Foreskin keratinocyte (primary cell): ENCODE measurements at places on chromosomes 4 and X. TPM values are rescaled to one million over a fixed set of nuclear protein-coding genes. Genes with fewer than 3 reads are reported as not detected.

DNA sequence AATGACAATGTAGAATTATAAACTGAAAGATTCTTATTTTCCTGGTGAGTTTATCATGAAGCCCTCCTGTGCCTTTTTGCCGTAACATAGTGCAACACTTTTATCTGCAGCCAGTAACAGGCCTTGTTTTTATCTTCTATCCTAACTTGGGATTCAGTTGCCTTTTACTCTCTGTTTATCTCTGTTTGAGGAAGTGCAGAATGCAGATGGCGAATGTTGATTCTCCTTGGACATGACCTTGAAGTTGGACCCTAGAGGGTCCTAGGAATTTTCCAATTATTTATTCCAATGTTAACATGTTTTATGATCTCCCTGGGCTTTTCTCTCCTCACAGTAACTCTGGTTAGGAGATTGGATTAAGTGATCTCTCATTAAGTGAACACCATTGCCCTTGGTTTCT lies 165.0 kb downstream of the FMR1NB start:
- no peak for DNase-seq

- no peak for DNase-seq
Measured at GRCh38 chrX:139834879-139835278, 98.0 kb downstream of the ATP11C start.

The HMX1 gene
- total RNA-seq = not detected in 2 replicates

The CSAG3 gene
- total RNA-seq = not detected in 2 replicates

DNA sequence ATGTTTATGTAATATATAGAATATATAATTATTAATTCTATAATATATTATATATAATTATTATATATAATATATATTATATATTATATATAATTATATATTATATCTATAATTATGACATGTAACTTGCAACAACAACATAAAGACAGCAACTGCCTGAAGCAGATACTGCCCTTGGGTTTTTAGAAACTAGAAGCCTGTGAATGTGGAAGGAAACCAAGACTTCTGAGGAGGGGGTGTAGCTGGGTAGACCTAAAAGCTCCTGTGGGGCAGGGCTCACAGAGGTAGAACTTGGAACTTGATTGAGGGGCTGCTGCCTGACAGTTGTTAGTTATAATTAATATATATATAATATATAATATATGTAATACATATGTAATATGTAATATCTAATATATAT lies 167.2 kb upstream of the SLIT2 start:
- DNase-seq = no peak

GRCh38 chr4:139167774-139168444 lies 9.1 kb downstream of the ELF2 start:
- peak; percentile 98 for DNase-seq

The KLHL4 gene
- not detected in 2 replicates for total RNA-seq

The CSN1S1 gene
- total RNA-seq = not detected in 2 replicates

GRCh38 chrX:64176876-64177275 lies 28.6 kb downstream of the AMER1 start:
- peak; percentile 2 for DNase-seq

The CDKL2 gene
- total RNA-seq = 1.3 and 1.7 TPM in 2 replicates

The ARMCX4 gene
- total RNA-seq = 2.4 TPM in 2 replicates

The MAEA gene
- 80.6 and 86.1 TPM in 2 replicates for total RNA-seq

- DNase-seq = no peak
Measured at GRCh38 chr4:168885400-168885799, 124.7 kb downstream of the CBR4 start.

DNA sequence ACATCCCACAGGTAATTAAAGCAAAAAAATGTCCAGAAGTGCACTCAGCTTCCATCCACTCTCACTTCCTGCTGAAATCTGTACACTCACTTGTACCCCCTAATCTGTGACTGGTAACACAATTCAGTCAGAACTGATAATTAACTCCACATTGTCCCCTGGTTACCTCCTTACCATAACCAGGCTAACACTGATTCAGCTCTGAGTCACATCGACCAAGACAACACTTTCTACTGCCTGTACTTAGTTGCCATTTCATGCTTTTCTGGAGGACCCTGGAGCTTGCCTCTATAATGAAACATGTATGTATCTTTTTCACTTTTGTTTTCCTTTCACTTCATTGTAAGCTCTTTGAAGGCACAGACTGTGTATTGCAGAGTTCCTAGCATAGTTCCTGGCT lies 130.9 kb upstream of the GABRG1 start:
- DNase-seq = no peak

DNA sequence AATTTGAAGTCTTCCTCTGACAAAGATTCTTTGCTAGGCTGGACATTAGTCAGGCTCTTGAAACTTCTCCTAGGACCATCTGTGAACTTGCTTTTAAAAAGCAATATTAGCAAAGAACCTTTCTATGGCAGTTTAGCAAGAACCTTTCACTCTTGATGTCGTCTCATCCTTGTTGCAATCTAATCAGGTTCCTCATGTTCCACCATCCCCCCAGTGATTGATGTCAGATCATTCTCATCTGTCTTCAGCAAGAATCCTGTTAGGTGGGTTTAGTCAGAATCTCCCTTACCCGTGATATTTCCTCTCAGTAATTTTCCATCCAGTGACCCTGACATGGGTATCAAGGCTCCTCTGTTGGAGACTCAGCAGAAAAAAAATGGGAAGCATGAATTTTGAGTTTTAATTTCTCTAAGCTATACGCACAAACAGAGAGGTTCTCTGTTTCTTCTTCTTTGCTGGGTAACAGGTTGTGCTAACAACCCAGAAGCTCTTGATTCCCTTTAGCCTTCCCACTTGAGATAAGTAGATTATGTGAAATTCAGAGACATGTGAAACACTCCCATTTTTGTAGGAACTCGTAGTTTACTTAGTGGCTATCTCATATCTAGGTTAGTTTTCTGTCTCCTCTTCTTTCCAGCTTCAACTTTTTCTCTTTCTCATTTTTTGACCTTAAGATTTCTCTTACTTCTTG lies 507.4 kb downstream of the C4orf33 start:
- no peak for DNase-seq

The ENPEP gene
- total RNA-seq = under 0.01 TPM in 1 of 2 replicates, not detected in the other

DNA sequence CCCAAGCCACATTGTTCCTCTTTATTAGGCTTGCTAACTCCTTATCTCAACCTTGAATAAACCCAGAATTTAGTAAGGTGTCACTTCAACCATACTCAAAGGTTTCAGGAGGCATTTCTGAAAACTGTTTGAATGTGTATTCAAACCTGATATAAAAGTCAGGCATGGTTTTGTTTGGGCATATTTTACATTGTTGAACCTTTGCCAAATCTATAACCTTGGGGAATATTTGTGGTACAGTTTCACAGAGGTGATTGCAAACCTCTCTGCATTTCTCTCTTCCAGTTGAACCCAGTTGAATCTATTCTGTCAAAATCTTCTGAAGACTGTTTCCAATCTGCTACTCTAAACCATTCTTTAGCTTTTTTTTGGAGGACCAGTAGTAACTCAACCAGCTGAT lies 409.0 kb downstream of the TECRL start:
- DNase-seq = peak; percentile 3

The PITX2 gene
- total RNA-seq = 22.2 and 27.1 TPM in 2 replicates

GRCh38 chr4:8594097-8595038 lies 1.8 kb downstream of the CPZ start:
- no peak for DNase-seq

DNA sequence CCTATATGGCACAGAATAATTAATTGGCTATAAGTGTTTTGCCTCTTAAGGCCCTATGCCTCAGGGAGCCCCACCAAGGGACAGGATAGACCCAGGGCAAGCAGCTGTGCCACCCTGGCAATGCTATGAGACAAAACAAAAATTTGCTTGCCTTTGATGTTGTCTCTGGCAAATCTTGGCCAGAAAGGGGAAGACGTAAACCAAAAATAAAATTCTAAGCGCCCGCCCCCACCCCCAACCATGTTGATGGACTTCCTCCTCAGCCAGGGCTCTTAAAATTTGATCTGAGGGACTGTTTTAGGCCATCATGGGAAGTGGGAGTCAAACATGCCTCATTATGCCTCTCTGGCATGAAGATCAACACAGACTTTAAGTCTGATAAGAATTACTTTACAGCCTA lies 130.5 kb upstream of the APOOL start:
- DNase-seq = no peak

DNA sequence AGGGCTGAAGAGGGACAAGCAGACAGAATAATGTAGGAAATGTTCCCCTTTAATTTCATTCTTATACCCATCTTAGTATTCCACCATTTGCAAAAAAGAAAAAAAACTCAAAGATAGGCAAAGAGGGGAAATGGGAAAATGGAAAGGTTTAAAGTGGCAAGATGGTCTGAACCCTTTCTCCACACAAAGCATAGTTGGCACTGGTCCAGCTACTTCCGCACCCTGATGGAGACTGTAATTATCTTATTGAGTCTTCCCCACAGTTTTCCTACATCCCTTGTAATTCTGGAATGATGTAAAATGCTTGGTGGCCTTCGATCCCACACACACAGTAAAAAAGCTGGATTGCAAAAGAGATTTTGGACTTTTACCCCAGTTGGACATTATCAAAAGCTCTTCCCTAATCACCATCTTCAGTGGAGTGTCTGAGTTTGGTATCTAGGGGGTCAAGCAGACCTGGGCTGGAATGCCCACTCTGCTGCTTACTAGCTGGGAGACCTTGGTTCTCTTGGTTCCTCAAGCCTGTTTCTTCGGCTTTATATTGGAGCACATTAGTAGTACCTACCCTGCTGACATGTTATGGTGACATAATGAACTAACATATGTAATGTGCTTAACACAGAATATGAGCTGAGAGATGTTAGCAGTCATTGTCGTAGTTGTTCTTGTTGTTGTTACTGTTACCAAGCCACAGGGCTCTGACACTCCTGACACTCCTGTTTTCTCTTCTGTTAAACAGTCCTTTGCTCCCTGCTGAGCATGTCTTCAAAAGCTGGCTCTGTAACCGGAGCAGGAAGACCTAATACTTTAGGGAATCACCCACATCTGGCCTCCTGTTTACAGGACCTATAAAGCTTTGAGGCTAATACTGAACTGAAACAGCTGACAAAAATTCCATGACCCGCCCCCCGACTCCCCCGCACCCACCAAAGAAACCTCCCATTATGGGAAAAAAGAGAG lies 4.7 kb downstream of the SRPX2 start:
- no peak for DNase-seq

The CENPVL1 gene
- total RNA-seq = not detected in 2 replicates

DNA sequence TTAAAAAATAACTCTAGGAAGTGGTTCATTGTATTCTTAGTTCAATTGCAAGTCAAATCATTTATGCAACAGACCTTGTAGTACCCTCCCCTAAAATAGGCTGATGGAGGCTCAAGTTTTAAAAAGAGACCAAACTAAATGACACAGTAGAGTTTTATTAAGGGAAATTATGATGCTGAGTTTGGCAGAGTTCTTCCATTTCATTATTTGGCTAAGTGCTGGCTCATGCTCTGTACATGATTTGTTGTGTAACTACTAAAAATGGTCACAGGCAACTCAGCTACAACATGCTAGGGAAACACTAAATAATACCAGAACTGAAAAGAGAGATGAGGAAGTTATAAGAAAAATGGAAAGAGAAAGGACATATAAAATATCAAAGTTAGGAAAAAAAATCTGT lies 96.1 kb upstream of the TFDP3 start:
- DNase-seq = no peak

GRCh38 chr4:39637221-39637585 lies 1.5 kb downstream of the SMIM14 start:
- DNase-seq = no peak

The HTRA3 gene
- not detected in 2 replicates for total RNA-seq

The FBXO8 gene
- 14.1 and 15.7 TPM in 2 replicates for total RNA-seq

DNA sequence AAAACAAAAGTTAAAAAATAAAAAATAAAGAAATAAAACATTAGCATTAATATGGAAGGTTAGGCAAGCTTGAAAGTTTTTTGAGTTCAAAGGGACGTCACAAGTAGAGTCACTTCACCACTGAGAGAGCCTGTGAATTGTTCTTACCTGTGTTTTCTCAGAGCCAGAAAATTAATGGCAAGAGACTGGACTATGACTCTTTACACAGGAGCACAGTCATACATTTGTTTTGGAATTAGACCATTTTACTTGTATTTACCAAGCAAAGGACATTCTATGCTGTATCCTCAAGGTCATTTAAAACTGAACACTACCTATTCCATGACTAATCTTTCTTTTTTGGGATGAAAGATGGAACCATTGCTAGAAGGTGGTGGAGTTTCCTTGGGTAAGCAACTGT lies 346.1 kb downstream of the FAM47B start:
- DNase-seq = no peak

The GYPE gene
- not detected in 2 replicates for total RNA-seq

DNA sequence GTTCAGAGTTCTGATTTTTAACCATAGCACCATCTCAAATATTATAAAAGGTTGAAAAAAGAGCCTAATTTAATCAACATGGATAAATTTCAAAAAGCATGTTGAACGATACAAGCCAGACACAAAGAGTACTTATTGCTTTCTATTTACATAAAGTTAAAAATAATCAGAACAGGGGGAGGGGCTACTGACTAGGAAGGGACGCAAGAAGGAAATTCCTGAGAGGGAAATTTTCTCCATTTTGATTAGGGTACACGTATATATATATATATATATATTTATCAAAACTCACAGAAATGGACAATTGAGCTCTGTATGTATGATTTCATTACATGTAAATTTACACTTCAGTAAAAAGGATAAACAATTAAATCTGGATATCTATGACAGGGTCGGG lies 482 bp upstream of the MBTPS2 start:
- no peak for DNase-seq

DNA sequence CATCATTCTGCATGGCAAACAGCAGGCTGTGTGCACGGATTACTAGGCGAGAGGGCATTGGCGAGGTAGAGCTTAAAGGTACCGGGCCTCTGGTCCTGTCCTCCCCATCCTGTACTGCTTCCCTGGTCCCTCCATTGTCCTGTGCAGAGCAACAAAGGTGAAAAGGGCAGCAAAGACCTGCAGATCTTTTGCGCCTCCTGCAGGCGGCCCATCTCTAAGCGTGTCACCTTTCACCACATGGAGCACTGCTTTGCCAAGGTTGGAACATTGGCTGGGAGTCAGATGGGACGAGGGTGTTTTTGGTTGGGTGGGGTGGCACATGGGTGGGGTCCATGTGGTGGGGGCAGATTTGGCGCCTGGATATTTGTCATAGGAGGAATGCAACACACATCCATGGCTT lies 64.7 kb upstream of the UXT start:
- no peak for DNase-seq

- DNase-seq = no peak
Measured at GRCh38 chr4:120777459-120777858, 145.1 kb downstream of the PRDM5 start.

The HMGB2 gene
- total RNA-seq = 112 and 151 TPM in 2 replicates

DNA sequence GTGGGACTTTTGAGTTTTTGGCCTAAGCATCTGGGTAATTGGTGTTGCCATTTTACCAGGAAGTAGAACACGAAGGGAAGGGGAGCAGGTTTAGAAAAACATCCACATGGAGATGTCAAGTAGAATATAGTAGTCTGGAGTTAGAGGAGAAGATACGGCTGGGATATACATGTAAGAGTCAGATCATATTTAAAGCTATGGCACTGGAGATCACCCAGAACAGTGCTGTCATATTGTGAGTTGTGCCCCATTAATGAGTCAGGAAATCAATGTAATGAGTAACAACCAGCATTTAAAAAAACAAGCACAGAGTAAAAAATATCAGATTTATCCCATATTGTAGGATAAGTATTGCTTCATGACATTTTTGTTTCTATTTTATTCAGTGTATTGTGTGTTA lies 4.2 kb downstream of the GSTCD start:
- peak; percentile 31 for DNase-seq
